ENCODE measurements at places on chromosomes 4 and X. TPM values are rescaled to one million over a fixed set of nuclear protein-coding genes. Genes with fewer than 3 reads are reported as not detected.

The SLC26A1 gene
- 1.3 TPM for total RNA-seq

The TCEAL8 gene
- 31.5 TPM for total RNA-seq

The RTL3 gene
- total RNA-seq, result not detected

The MAP7D2 gene
- not detected for total RNA-seq

The VCX gene
- 1.5 TPM for total RNA-seq

The TLR3 gene
- 10.3 TPM for total RNA-seq

The FRG2 gene
- not detected for total RNA-seq

The ALB gene
- not detected for total RNA-seq

The FGFBP2 gene
- total RNA-seq, result not detected

The RAI2 gene
- total RNA-seq, result not detected

The DRP2 gene
- 0.80 TPM for total RNA-seq

DNA sequence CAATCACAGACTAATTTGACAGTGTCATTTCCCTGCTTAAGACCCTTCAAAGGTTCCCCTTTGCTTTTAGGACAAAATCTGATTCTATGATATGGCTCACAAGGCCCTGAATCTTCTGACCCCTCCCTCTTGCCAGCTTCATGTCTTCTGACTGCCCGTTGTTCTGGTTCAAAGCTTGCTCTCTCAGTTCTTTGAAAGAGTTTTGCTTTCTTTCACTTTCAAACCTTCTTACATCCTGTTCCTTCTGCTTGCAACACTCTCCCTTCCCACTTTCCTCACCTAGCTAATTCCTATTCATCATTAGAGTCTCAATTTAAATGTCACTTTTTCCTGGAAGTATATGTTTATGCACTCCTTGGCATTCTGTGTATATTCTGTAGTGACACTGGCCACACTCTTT lies 299.2 kb downstream of the IDS start:
- DNase-seq, result no peak

- no peak for DNase-seq
Observed at GRCh38 chrX:88908056-88908455, 161.0 kb downstream of the CPXCR1 start.

GRCh38 chr4:37631551-37631950 lies 54.6 kb downstream of the RELL1 start:
- DNase-seq, result no peak

- DNase-seq, result no peak
Observed at GRCh38 chr4:63430105-63430504, 979.1 kb downstream of the TECRL start.

DNA sequence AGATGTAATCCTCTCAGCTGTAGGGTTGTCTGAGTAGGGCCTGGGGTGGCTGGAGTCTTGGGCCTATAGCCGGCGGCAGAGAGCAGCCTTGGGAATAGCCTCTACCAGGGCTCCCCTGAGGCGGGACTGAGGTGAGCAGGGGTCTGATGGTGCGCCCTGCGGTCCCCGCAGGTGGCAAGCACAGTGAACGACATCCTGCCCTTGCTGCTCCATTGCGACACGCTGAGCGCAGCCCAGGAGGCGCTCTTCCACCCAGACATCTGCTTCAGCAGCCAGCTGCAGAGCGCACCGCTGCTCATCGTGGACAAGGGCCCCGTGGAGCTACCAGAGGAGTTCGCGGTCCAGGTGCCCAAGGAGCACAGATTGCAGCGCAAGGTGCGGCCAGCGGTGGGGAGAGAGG lies 317.0 kb downstream of the ADGRL3 start:
- no peak for DNase-seq

- DNase-seq, result no peak
Observed at GRCh38 chr4:75110061-75110460, 177.1 kb downstream of the PARM1 start.

DNA sequence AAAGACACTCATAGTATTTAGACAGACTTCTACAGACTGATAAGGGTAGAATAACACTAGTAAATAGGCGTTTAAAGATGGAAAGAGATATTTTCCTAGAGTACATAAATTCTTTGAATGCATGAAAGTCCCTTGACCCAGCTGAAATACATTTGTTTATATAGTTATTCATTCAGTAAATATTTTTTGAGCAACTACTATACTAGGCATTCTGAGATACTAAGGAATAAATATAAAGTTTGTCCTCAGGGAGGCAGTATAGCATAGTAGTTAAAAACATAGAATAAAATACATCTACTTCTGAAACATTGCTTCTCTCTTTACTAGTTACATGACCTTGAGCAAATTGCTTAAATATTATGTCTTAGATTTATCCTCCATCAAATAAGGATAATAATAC lies 27.4 kb downstream of the HMGN5 start:
- DNase-seq, result no peak

DNA sequence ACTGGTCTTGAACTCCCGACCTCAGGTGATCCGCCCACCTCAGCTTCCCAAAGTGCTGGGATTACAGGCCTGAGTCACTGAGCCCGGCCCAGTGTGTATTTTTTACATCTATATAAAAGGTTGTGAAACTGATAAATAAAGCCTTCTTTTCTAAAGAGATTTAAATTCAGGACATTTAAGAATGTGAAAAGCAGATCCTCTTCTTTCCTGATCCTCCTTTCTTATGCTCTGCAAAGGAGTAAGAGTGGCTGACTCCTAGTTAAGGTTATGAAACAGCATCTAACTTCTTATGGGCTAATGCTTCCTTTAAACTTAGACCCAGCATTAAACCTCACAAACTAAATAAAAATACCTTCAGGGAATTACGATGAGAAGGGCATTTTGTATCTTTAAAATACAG lies 197.7 kb upstream of the MAB21L2 start:
- DNase-seq, result no peak

- no peak for DNase-seq
Observed at GRCh38 chrX:49919617-49920016, 2.8 kb upstream of the CLCN5 start.

GRCh38 chrX:149858592-149858991 lies 22.4 kb upstream of the MAGEA8 start:
- no peak for DNase-seq

- DNase-seq, result no peak
Observed at GRCh38 chrX:149825424-149825823, 43.7 kb downstream of the MAGEA9 start.

GRCh38 chr4:6892190-6892908 lies 17.3 kb upstream of the TBC1D14 start:
- no peak for DNase-seq

DNA sequence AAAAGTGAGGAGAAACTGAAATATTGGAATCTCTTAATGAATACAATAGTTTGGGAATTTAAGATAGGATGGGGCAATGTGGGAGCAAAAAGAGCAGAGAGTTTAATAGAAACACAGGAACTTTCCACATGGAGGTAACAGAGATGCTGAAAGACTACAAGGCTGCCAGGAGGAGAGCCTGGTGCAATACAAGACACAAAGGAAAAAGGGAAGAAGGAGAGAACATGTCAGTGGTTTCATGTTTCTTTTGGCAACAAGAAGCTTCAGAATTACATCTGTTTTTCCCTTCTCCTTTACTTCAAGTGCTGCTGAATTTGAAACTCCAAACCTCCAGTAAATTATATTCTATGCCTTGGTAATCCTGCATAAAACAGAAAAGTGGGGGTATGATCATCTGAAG lies 474.3 kb downstream of the FAT4 start:
- DNase-seq, result no peak

DNA sequence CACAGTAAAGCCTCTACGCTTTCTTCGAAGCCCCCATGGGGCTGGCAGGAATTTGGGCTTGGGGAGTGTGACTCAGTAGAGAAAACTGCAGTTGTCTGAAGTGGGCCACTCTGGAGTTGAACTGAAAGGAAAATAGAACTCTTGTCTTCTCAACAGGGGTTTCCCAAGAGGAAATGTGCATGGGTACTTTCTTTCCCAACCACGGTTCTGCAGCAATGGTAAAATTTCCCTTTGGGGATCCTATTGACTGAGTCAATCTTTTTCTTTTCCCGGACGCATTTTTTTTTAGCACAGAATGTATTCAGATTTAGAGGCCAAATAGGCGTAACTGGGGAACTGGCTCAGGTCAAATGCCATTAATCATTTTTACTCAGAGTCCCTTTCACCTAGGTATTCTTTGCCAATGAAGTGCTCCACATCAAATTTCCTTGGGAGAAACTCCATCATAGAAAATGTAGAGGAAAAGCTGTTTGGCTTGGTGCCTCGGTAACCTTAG lies 269.3 kb downstream of the STIM2 start:
- no peak for DNase-seq

DNA sequence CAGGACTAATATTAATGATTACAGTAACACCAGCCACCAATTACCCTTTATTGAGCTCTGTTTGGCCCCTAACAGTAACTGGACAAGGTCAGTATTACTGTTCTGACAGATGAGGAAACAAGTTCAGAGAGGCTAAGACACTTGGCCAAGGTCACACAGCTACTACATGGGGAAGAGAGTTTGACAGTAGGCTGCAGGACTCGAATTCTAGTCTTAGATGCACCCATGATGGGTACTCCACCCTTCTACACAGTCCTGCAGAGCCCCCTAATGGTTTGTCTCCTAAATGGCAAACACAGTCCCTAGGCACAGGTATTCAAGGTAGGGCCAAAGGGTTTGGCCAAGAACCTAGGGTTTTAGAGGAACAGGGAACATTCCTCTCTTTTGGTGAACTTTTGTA lies 93.9 kb downstream of the NSUN7 start:
- DNase-seq, result no peak

DNA sequence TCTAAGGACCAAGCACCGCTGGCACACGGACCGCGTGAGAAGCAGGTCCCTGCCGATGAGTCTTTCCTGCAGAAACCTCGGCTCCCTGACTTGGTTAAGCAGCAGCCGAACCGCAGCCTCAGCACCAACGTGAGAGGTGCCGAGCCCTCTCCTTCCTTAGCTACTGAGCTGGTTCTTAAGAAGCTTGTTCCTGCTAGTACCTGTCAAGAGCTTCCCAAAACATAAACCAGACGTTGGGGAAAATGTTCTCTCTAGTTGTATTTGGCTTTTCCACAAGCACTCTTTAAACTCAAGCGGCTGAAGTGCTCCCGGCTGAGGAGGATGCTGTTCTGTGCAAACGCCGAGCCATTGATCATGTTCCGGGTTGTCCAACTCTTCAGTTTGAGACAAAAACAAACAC lies 29.3 kb upstream of the TLR3 start:
- no peak for DNase-seq

DNA sequence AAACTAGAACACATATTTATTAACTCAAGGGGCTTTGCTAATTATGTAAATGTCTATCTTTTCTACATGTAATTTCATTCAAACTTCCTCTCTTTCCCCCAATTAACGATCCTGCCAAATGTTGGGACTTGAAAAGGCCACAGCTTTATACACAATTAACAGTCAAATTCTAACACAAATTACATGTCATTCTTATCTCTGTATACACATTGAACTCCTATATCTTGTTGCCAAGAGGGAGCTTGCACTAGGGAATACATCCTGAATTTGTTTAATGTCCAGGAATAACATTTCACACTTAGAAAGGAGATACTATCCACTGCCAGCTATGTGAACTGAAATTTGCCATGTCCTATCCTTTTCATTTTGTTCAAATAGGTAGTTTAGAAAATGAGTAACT lies 38.9 kb upstream of the MAB21L2 start:
- no peak for DNase-seq

- no peak for DNase-seq
Observed at GRCh38 chrX:68438575-68438974, 5.3 kb upstream of the OPHN1 start.

Measured in PC-9 (cell line).